HCT116 (cell line): ENCODE measurements at places on chromosomes 5 and 9.

- H3K4me1 ChIP-seq, result no peaks in the 10 kb centered on the region
- H3K27me3 ChIP-seq, result no peaks in the 10 kb centered on the region
- no peak overlapping the region for H3K27ac ChIP-seq
- H3K4me3 ChIP-seq, result no peak overlapping the region
- DNase-seq, result no peak
- no peaks in the 10 kb centered on the region for H3K36me3 ChIP-seq
Observed at GRCh38 chr5:127976991-127977717, 106.4 kb upstream of the SLC12A2 start.

DNA sequence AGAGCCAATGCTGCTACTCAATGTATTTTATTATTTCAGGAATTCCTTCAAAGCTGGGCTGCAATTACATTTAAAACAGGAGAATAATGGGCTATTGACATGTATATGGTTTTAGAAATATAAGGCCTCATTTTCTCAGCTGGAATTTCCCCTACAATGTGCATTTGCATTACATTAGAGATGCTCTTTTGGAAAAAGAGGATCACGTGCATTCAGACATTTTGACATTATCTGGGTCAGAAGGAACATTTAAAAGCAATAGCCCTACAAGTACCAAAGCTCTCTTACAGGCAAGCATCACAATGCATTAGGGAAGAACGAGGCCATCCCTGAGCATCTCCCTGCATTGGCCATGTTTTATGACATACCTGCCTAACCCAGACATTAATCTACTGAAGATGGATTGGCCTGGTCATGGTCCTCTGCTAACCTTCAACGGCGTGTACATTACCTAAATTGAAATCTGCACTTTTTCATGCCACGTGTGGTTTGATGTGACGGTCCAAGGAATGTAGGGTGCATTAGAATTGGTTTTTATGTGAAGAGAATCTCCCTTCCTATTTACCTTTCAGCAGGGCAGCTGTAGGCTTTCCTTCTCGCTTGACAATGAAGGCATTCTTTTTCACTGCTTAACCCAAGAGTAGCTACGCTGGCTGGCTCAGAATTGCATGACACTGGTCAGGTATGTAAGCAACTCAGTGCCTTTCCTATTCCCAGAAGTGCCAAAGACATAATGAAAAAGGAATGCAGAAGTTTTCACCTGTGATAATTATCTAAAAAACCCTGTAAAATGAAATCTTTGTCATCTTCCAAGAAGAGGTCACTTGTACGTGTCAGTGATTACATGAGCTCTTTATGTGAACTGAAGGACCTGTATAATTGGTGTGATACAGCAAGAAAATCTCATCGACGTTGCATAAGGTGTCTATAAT is 212.3 kb upstream of the MPDZ start:
- H3K4me3 ChIP-seq, result no peak overlapping the region
- no peak overlapping the region for H3K27ac ChIP-seq
- no peaks in the 10 kb centered on the region for H3K36me3 ChIP-seq
- no peaks in the 10 kb centered on the region for H3K4me1 ChIP-seq
- DNase-seq, result no peak

DNA sequence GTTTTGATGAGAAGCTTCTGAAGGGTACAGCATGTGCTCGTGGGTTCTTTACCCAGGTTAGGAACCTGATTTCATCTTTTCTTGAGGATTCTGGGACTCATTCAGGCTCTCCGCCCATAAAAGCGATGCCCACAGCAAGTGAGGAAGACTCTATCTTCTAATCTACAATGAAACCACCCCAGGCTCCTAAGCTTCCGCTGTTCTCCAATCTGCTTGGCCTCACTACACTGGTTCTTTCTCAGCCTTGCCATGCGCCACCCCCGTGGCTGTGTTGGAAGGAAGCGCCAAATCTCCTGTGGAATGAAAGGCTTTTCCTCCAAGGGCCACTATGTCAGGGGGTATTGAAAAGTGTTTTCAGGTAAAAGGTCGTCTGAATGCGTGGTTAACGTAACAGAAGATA is 135.6 kb downstream of the MYO10 start:
- H3K27me3 ChIP-seq, result no peaks in the 10 kb centered on the region
- H3K4me1 ChIP-seq, result peaks cover 25% of the 10 kb centered on the region
- H3K36me3 ChIP-seq, result no peaks in the 10 kb centered on the region
- no peak for DNase-seq

GRCh38 chr9:517993-518392 is 303.3 kb downstream of the DOCK8 start:
- no peaks in the 10 kb centered on the region for H3K4me1 ChIP-seq
- H3K27me3 ChIP-seq, result no peaks in the 10 kb centered on the region
- no peak overlapping the region for H3K4me3 ChIP-seq
- H3K36me3 ChIP-seq, result no peaks in the 10 kb centered on the region
- DNase-seq, result no peak

- H3K4me1 ChIP-seq, result no peaks in the 10 kb centered on the region
- H3K27ac ChIP-seq, result no peak overlapping the region
- no peak overlapping the region for H3K4me3 ChIP-seq
- H3K27me3 ChIP-seq, result no peaks in the 10 kb centered on the region; the same call in 1 of the 2 replicates
Observed at GRCh38 chr5:110716247-110717245, 9.9 kb downstream of the TMEM232 start.

DNA sequence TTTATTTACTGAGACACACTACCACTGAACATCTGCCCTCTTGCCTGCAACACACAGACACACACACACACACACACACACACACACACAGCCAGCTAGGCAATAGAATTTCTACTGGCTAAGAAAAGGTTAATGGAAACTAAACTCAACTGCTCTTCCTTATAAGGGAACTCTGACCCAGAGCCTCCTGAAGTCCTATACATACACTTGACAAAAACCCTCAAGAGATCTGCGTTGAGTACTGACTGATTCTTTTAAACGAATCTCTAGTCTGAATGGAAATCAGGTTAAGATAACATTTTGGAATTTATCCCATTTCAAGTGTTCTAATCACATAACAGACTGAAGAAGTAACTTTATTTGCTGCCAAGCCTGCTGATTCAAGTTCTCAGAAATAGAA is 25.9 kb upstream of the TRPM3 start:
- H3K27ac ChIP-seq, result no peak overlapping the region
- no peaks in the 10 kb centered on the region for H3K36me3 ChIP-seq
- no peaks in the 10 kb centered on the region for H3K27me3 ChIP-seq
- no peak overlapping the region for H3K4me3 ChIP-seq
- H3K4me1 ChIP-seq, result no peaks in the 10 kb centered on the region
- DNase-seq, result no peak

GRCh38 chr5:167966979-167967378 is 324.5 kb upstream of the WWC1 start:
- no peak overlapping the region for H3K27ac ChIP-seq
- no peaks in the 10 kb centered on the region for H3K4me1 ChIP-seq
- H3K36me3 ChIP-seq, result no peaks in the 10 kb centered on the region
- peaks cover 12% of the 10 kb centered on the region; the same call in 1 of the 2 replicates for H3K27me3 ChIP-seq
- H3K4me3 ChIP-seq, result no peak overlapping the region

DNA sequence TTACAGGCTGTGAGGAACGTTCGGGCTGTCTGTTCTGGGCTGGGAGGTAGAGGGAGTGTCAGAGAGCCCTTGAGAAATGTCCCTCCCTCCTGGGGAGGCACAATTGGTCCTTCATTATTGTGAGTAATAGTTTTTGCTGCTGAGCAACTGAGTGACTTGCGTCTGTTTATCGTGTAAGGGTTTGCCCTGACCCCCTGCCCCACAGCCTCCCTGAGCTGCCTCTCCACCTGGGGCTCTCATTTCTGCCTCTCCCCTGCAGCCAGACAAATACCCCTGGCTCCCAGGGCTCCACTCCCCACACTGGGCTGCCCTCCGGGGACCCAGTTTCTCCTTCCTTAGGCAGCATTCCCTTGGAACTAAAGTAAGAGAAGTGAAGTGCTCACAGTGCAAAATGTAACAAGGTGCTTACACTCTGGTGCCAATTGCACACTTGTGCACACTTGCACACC is 174.9 kb upstream of the MVB12B start:
- H3K27ac ChIP-seq, result no peak overlapping the region
- H3K36me3 ChIP-seq, result no peaks in the 10 kb centered on the region
- H3K4me1 ChIP-seq, result peaks cover 5% of the 10 kb centered on the region; the same call in 1 of the 2 replicates
- no peak overlapping the region for H3K4me3 ChIP-seq
- no peaks in the 10 kb centered on the region for H3K27me3 ChIP-seq
- no peak for DNase-seq

DNA sequence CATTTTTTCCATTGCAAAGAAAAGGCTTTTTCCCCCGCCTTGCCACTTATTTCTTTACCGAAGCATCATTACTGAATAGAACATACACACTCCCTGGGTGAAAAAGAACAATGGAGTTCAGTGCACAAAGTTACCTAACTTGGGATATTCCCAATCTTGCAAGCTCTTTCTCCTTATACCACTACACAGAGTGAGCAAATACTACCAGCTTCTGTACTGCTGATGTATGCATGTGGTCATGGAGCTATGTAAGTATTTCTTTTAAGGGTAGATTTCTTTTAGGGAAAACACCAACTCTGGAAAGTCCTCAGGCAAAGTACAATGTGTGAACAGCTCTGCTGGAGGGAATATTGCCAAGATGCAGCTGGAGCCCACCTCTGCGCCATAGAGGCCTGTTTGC is 81.1 kb downstream of the AOPEP start:
- no peak overlapping the region for H3K27ac ChIP-seq
- no peaks in the 10 kb centered on the region for H3K27me3 ChIP-seq
- no peaks in the 10 kb centered on the region for H3K36me3 ChIP-seq

- no peaks in the 10 kb centered on the region for H3K27me3 ChIP-seq
- DNase-seq, result no peak
- H3K4me3 ChIP-seq, result no peak overlapping the region
- peaks cover 5% of the 10 kb centered on the region for H3K4me1 ChIP-seq
Observed at GRCh38 chr9:105064248-105065097, 136.5 kb upstream of the ABCA1 start.

GRCh38 chr5:62731022-62731421 is 152.4 kb downstream of the LRRC70 start:
- H3K27me3 ChIP-seq, result 0 out of 2 replicates have a peak, but pooled peaks cover 5% of the 10 kb centered on the region
- H3K4me1 ChIP-seq, result no peaks in the 10 kb centered on the region
- no peak overlapping the region for H3K4me3 ChIP-seq
- DNase-seq, result no peak
- no peaks in the 10 kb centered on the region for H3K36me3 ChIP-seq

DNA sequence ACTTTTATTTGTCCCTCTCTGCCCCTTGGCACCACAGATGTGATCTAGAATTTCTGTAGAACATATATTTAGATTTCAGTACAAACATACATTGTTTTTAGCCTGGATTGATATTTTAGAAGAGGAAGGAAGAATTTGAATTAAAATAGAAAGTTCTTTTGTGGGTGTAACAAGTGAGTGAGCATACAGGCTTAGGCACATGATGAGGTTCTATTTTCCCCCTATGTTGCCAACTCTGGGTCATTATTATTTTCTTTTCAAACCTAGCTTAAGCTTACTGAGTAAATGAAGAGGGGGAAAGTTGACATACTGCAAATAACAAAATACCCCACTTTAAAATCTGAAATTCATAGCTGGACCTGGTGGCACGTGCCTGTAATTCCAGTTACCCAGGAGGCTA is 102.9 kb downstream of the GCNT1 start:
- H3K27ac ChIP-seq, result no peak overlapping the region
- no peaks in the 10 kb centered on the region for H3K4me1 ChIP-seq

DNA sequence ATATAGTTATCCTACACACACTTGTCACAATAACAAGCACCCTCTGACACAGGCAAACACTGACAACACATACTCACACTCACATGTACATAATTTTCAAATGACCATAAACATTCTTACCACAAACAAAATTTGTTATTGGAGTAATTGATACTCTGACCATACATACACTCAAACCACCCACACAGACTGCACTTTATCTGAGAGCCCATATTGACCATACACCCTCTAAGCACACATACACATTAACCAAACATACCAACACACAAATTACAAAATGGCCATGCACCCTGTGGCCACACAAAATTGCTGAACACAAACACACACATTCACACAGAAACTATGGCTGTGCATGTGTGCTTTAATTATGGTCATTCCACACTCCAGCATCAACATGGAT is 79.1 kb upstream of the FAM120A start:
- H3K4me3 ChIP-seq, result no peak overlapping the region
- no peaks in the 10 kb centered on the region for H3K4me1 ChIP-seq
- no peaks in the 10 kb centered on the region for H3K27me3 ChIP-seq
- DNase-seq, result no peak

DNA sequence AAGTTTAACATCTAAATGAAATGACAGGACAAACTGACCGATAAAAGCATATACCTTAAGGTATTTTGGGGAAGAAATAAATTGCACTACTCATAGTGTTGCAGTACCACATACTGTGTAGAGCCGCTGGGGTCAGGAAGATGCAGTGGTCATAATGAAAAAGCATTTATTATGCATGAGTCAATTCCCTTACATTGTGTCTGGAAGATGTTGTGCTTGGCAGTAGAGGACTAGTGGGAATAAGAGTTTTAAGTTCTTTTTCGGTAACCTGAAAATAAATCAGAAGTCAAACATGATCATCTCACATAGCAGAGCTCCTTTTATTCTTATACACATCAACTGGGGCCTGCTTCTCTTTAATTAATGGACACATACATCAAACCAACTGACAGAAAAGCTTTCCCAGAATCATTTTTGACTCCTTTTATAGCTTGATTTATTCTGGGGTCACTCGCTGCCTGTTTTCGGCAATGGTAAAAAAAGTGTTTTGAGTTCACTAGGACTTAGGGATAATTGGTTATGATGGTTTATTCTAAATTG is 262.5 kb upstream of the CHD1 start:
- no peak for DNase-seq
- H3K27ac ChIP-seq, result no peak overlapping the region
- H3K4me3 ChIP-seq, result no peak overlapping the region
- H3K27me3 ChIP-seq, result peaks cover 15% of the 10 kb centered on the region; the same call in 1 of the 2 replicates
- no peaks in the 10 kb centered on the region for H3K4me1 ChIP-seq
- H3K36me3 ChIP-seq, result no peaks in the 10 kb centered on the region

- H3K27me3 ChIP-seq, result no peaks in the 10 kb centered on the region
- H3K36me3 ChIP-seq, result no peaks in the 10 kb centered on the region
- DNase-seq, result no peak
Observed at GRCh38 chr9:4879115-4879558, 86.4 kb downstream of the RCL1 start.

GRCh38 chr9:87499424-87500017 is 1.9 kb downstream of the DAPK1 start:
- H3K4me1 ChIP-seq, result peaks cover 4% of the 10 kb centered on the region
- no peaks in the 10 kb centered on the region for H3K27me3 ChIP-seq
- DNase-seq, result no peak
- H3K27ac ChIP-seq, result no peak overlapping the region
- H3K4me3 ChIP-seq, result no peak overlapping the region

DNA sequence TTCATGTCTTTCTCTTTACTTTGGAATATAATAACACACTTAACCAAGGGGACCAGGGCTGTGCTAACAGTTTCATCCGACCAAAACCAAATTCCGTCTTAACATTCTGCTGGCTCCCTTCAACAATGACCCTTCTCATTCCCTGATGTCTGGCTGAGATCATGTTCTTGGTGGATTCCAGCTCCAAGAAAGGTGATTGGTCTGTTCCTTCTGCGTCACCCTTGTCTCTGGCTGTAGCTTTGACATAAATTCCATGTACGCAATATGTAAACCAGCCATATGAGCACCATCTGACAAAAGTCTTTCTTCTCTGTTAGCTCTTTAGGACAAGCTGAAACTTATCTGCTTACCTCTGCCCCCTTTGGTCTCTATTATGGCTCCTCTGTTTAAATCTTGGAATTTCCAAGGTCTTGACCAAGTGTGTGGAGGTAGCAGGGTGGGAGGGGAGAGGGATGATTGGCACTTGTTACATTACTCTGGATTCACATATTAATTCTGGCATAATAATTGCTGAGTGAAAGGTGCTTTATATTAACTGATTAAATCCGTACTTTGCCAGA is 45.7 kb upstream of the HSD17B4 start:
- H3K36me3 ChIP-seq, result no peaks in the 10 kb centered on the region
- H3K27me3 ChIP-seq, result no peaks in the 10 kb centered on the region
- no peak overlapping the region for H3K27ac ChIP-seq
- no peak for DNase-seq

- no peaks in the 10 kb centered on the region for H3K36me3 ChIP-seq
- DNase-seq, result no peak
- no peaks in the 10 kb centered on the region for H3K4me1 ChIP-seq
- no peak overlapping the region for H3K4me3 ChIP-seq
Observed at GRCh38 chr5:39977066-39977655, 552.4 kb upstream of the DAB2 start.
